GM12878 (cell line): ENCODE measurements at places on chromosomes 7 and 10. TPM values are rescaled to one million over a fixed set of nuclear protein-coding genes. Genes with fewer than 3 reads are reported as not detected.

TMEM213 gene
- not detected in 2 replicates for total RNA-seq

IKZF1 gene
- 125 and 131 TPM in 2 replicates for total RNA-seq

KLF14 gene
- not detected in 2 replicates for total RNA-seq

BPGM gene
- 9.0 and 9.4 TPM in 2 replicates for total RNA-seq

OIT3 gene
- not detected in 2 replicates for total RNA-seq

MYL10 gene
- not detected in 2 replicates for total RNA-seq

GIMAP1 gene
- total RNA-seq = 1.3 and 1.4 TPM in 2 replicates

KCNIP2 gene
- total RNA-seq = 1.8 and 3.6 TPM in 2 replicates

ATOH7 gene
- total RNA-seq = not detected in 2 replicates

PTPRE gene
- total RNA-seq = 6.3 and 7.8 TPM in 2 replicates

PDLIM1 gene
- 527 and 530 TPM in 2 replicates for total RNA-seq

GRCh38 chr10:46236546-46236887, 50.3 kb upstream of the ANTXRL start:
- no peak for DNase-seq
- no peaks in the 10 kb centered on the region for H3K27me3 ChIP-seq
- H3K36me3 ChIP-seq = no peaks in the 10 kb centered on the region
- no peaks in the 10 kb centered on the region for H3K4me1 ChIP-seq
- H3K4me3 ChIP-seq = no peak overlapping the region

GRCh38 chr10:84334811-84335210, 6.4 kb downstream of the CCSER2 start:
- no peaks in the 10 kb centered on the region for H3K36me3 ChIP-seq
- no peak overlapping the region for H3K27ac ChIP-seq
- DNase-seq = no peak
- H3K4me3 ChIP-seq = no peak overlapping the region
- H3K27me3 ChIP-seq = no peaks in the 10 kb centered on the region

- DNase-seq = no peak
- no peak overlapping the region for H3K27ac ChIP-seq
- H3K4me1 ChIP-seq = peaks cover 18% of the 10 kb centered on the region
- no peaks in the 10 kb centered on the region for H3K36me3 ChIP-seq
Observed at GRCh38 chr10:46091828-46092523, 45.9 kb upstream of the MSMB start.

GRCh38 chr7:16144361-16144760, 277.0 kb downstream of the CRPPA start:
- H3K4me3 ChIP-seq = no peak overlapping the region
- no peak for DNase-seq
- H3K27me3 ChIP-seq = no peaks in the 10 kb centered on the region
- H3K4me1 ChIP-seq = no peaks in the 10 kb centered on the region
- H3K36me3 ChIP-seq = no peaks in the 10 kb centered on the region
- H3K27ac ChIP-seq = no peak overlapping the region

DNA sequence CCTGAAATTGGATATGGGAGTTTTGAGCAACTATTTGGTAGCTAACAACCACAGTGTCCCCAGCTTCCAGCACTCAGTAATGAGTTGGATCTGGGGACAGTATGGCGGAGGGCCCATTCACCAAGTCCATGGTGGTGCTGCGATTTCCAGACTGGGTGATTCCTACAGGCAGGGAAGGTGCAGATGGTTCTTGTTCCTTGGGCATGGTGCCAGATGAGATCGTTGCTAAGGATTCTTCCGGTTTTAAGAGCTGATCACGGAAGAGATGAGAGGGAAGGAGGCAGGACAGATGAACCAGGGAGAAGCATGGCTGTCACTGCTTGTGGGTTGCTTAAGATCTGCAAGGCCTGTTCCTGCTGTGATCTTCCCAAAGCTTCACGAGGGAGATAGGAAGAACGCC, 380.3 kb downstream of the TCERG1L start:
- H3K4me3 ChIP-seq = no peak overlapping the region
- no peak overlapping the region for H3K27ac ChIP-seq
- H3K27me3 ChIP-seq = no peaks in the 10 kb centered on the region
- no peaks in the 10 kb centered on the region for H3K4me1 ChIP-seq
- no peaks in the 10 kb centered on the region for H3K36me3 ChIP-seq

- no peak overlapping the region for H3K27ac ChIP-seq
- H3K4me3 ChIP-seq = no peak overlapping the region
- H3K27me3 ChIP-seq = no peaks in the 10 kb centered on the region; the same call in 1 of the 2 replicates
Observed at GRCh38 chr7:17599733-17600339, 301.4 kb downstream of the AHR start.

DNA sequence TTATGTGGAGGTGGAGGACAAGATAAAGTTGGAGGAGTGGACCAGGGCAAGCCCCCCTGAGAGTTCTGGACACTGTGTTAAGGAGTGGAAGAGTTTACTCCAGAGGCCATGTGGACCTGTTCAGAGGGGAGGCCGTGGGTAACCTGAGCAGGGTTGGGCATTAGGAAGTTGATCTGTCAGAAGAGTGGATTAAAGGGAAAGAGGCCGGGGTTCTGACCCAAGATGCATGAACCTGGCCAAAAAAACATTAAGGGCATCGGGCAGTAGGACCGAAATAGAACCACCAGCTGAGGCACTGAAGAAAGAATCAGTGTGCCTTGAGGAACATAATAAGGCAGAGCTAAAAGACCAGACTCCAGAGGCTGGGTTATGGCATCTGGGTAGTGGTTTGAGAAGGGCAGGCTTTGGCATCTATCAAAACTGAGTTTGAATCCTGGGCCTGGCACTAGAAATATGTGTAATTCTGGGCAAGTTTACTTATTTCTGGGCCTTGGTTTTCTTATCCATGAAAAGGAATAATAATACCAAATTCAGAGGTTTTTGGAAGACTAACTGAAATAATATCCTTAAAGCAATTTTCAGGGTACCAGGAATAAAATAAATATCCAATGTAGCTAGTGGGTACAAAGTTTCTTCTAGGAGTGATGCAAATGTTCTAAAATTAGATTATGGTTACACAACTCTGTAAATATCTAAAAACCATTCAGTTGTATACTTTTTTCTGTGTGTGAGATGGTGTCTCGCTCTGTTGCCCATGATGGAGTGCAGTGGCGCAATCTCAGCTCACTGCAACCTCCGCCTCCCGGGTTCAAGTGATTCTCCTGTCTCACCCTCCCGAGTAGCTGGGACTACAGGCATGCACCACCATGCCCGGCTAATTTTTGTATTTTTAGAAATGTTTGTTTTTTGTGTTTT, 10.9 kb upstream of the FRAT1 start:
- no peak for DNase-seq
- no peaks in the 10 kb centered on the region for H3K27me3 ChIP-seq
- H3K36me3 ChIP-seq = no peaks in the 10 kb centered on the region
- H3K4me3 ChIP-seq = no peak overlapping the region

- H3K27me3 ChIP-seq = no peaks in the 10 kb centered on the region
- no peak for DNase-seq
- no peaks in the 10 kb centered on the region for H3K4me1 ChIP-seq
- H3K27ac ChIP-seq = no peak overlapping the region
Observed at GRCh38 chr7:124516911-124517310, 248.7 kb downstream of the GPR37 start.

DNA sequence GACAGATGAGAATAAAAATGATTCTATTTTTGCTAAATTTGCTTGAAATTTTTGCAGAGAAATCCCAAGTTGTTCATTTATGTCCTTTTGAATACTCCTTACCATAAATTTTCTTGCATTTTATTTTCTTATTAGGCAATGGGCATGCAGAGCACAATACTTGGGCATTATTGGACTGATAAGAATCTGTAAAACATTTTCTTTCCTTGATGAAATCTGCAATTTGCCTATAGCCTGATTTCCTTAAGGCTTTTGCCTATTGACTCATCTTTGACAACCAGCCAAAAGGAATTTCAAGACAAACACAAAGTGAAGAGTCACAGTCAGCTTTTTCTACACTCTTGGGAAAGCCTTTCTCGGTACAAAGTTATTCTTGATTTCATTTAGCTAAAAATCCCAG, 30.5 kb upstream of the GNAT3 start:
- no peaks in the 10 kb centered on the region for H3K27me3 ChIP-seq
- no peak for DNase-seq
- no peaks in the 10 kb centered on the region for H3K36me3 ChIP-seq
- no peak overlapping the region for H3K4me3 ChIP-seq

DNA sequence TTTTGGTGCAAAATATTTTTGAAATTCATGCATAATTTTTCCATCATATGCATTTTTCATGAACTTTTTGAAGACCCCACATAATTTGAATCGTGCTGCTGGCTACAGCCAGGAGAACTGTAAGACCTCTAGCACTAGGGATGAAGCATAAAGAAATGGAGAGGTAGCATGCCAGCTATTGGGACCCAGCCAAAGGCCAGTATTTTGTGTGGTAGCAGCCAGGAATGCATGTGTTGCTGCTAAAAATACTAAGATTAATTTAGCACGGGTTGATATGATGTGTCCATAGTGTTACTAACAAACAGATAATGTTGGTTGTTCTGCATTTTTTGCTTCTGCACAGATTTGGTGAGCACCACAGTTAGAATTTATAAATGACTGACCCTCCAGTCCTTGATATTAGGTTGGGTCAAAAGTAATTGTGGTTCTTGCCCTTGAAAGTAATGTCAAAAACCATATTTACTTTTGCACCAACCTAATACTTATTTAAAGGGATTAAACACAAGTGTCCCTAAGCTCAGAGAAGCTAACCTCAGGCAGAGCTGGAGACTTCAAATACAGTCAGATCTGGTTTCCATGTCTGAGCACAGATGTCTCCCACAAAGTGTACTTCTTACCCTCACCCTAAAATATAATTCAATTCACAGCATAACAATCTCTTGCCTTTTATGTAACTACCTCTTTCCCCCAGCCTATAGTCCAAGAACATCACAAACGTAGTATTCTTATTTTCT, 54.1 kb upstream of the NPSR1 start:
- no peak overlapping the region for H3K4me3 ChIP-seq
- no peaks in the 10 kb centered on the region for H3K4me1 ChIP-seq
- no peak for DNase-seq
- H3K27me3 ChIP-seq = no peaks in the 10 kb centered on the region
- H3K27ac ChIP-seq = no peak overlapping the region

DNA sequence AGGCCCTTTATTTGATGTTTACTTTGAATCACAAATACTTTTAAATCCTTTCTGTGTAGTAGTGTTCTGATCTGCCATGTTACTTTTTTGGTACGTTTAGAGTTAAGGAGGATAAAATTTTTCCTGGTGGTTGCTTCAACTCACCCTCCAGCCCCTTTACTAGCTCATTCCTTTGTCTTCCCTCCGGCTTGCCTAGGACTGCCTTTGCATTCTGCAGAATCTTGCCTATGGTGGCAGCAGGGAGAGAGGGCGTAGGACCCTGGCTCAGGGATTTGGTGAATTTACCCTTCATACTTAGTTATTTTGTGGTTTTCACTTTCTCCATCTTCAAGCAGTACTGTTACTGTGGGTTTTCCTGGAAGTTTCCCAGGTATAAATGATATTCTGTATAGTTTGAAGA, 833.5 kb downstream of the XPNPEP1 start:
- H3K27me3 ChIP-seq = no peaks in the 10 kb centered on the region
- H3K27ac ChIP-seq = no peak overlapping the region
- H3K4me1 ChIP-seq = no peaks in the 10 kb centered on the region

DNA sequence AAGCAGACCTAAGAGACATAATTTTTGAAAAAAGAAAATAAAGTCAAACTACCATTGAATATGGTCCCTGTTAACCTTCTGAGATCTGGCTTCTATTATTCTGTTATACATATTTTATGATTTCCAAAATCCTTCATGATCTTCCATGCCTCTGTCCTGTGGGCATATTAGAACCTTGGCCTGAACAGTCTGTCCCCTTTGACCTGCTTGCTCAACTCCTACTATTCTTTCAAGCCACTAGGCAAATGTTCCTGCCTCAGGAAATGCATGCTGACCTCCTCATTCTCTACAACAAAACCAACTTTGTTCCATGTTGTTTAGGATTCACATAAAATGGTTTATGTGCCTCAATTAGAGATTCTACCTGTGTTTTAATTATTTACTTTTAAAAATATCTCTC, 544.8 kb upstream of the LRRTM3 start:
- no peak overlapping the region for H3K4me3 ChIP-seq
- H3K4me1 ChIP-seq = no peaks in the 10 kb centered on the region
- no peaks in the 10 kb centered on the region for H3K36me3 ChIP-seq
- H3K27ac ChIP-seq = no peak overlapping the region

- no peaks in the 10 kb centered on the region for H3K27me3 ChIP-seq
- no peak overlapping the region for H3K27ac ChIP-seq
- no peak for DNase-seq
- no peak overlapping the region for H3K4me3 ChIP-seq
Observed at GRCh38 chr10:90162271-90162853, 461.0 kb downstream of the KIF20B start.

DNA sequence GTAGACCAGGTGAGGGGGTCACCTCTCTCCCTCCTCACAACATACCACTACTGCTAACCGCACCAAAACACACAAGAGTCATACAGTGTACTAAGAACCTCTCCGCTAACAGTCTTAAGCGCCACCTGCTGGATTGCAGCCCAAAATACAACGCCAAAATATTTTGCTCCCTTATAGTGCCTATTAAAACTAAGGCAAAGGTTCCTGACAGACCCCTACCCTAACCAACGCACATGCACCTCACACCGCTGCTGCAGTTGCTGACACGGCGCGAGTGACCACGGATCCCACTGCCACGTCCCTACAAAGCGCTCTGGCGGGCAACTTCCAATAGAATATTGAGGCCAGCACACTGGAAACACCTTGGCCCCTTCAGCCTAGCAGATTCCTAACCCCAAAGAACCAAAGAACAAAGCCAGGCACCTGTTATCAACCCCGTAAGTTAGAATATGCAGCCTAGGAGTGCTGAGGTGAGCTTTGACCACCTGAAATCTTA, 563.6 kb upstream of the SEMA3D start:
- no peak overlapping the region for H3K4me3 ChIP-seq
- H3K36me3 ChIP-seq = no peaks in the 10 kb centered on the region
- no peaks in the 10 kb centered on the region for H3K27me3 ChIP-seq
- DNase-seq = no peak

DNA sequence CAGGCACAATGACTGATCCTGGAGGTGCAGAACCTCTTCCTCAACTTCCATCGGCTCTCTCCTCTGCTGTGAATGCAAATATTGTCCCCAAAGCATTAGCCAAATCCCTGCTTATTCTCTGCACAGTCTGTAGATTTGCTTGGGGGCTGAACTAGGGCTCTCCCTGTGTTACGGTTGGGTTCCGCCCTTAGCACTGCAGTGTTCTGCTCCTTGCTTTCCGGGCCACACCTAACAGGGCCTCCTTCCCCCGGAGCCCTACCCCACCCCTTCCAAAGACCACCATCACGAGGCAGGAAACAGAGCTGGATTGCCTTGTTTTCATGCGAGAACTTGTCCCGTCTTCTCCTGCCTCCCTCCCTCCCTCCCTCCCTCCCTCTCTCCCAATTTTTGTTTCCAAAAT, 36.6 kb downstream of the SLC25A28 start:
- H3K27me3 ChIP-seq = no peaks in the 10 kb centered on the region; the same call in 1 of the 2 replicates
- no peak overlapping the region for H3K4me3 ChIP-seq
- no peaks in the 10 kb centered on the region for H3K4me1 ChIP-seq
- H3K36me3 ChIP-seq = no peaks in the 10 kb centered on the region

DNA sequence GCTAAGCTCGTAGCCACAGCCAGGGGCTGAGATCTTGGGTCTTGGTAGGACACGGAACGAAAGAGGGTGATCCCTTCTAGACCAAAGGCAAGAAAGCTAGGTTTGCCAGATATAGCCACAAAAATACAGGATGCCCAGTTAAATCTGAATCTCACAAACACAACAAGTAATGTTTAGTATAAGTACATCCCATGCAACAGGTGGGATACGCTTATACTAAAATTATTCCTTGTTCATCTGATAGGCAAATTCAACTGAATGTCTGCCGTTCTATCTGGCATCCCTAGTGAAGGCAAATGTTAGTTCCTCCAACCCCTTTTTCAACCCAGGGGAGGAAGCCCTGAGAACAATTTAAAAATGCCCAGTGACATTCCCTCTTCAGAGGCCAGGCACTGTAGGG, 131.1 kb upstream of the MGMT start:
- H3K27me3 ChIP-seq = no peaks in the 10 kb centered on the region
- no peak for DNase-seq
- no peak overlapping the region for H3K4me3 ChIP-seq
